ENCODE measurements at places on chromosomes 7 and 10. TPM values are rescaled to one million over a fixed set of nuclear protein-coding genes. Genes with fewer than 3 reads are reported as not detected.
A peak's percentile ranks its signal among the peaks of the same experiment; 100 is the strongest.

Gene MSMB
- total RNA-seq = not detected

Gene CHCHD2
- total RNA-seq = 137 TPM

Gene MAD1L1
- total RNA-seq = 50.6 TPM

Gene SFTPA1
- 0.22 TPM for total RNA-seq

Gene ARPC1A
- 140 TPM for total RNA-seq

DNA sequence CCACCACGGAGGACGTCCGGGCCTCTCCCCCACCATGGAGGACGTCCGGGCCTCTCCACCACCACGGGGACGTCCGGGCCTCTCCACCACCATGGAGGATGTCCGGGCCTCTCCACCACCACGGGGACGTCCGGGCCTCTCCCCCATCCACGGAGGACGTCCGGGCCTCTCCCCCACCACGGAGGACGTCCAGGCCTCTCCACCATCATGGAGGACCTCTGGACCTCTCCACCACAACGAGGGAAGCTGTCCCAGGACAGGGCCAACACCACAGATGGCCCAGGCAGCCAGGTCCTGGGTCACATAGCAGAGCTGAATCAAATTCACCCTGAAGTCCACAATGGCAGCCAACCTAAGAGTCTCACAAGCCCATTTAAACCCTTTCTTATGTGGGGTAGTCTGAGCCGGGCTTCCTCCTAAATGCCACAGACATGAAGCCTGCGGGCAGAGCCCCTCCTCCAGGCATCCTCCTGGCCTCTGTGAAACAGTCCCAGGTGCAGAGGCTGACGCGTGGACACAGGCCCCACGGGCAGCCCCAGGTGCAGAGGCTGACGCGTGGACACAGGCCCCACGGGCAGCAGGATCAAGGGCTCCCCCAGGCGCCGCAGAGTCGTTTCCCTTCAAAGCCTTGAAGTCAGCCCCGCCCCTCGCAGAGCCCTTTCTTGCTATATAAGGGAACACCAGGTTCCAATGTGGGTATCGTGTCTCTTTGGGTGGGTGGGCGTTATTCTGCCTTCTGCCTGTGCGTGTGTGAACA, 47.0 kb downstream of the FOXL3 start:
- no peak for DNase-seq

DNA sequence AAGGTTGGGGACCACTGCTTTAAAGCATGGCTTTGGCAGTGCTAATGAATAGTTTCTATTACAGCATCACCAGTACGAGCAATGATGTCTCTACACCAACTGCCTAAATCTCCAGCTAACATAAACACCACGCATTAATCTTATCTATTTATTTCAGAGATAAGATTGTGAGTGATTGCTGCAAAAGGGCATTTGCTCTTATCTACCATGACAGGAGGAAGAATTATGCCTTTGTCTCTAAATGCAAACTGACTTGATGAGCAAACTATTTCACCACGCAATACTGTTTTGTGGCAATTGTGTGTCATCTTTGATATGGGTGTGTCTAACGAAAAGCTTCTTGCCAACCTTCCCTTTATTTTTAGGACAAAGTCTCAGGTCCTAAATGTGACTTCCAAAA, 684.9 kb downstream of the SORCS1 start:
- DNase-seq = no peak

DNA sequence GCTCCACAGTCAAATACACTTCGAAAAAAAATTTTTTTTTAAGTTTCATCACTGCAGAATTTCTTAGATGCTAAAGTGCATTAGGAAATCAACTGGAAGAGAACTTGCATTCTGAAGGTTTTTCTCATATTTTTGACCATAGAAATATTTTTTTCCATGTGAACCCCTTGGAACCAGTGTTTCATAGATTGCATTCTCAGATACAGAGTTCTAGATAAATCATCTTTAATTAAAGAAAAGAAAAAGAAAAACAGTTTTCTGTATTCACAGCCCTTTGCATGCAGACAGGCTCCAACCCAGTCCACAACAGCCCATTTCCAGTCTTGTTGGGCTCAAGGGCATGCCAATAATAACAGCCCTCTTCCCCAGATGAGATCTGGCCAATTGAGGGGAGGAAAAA, 75.5 kb upstream of the RPA3 start:
- no peak for DNase-seq

DNA sequence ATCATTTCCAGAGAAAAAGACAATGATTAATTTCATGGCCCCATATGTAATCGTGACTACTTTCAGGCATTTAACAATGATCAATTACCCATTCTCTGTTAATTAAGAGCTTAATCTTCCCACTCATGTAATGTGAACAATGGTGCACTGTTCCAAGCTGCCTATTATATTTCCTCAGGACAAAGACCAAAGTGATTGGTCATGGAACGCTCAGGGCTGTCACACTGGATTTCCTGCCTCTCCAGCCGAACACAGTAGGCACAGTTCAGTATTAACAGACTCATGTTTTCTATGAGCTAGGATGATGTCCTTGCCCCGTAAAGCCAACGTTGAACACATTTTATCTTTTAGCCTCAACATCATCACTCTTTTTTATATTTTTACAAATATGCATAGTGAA, 142.7 kb upstream of the FZD8 start:
- no peak for DNase-seq

DNA sequence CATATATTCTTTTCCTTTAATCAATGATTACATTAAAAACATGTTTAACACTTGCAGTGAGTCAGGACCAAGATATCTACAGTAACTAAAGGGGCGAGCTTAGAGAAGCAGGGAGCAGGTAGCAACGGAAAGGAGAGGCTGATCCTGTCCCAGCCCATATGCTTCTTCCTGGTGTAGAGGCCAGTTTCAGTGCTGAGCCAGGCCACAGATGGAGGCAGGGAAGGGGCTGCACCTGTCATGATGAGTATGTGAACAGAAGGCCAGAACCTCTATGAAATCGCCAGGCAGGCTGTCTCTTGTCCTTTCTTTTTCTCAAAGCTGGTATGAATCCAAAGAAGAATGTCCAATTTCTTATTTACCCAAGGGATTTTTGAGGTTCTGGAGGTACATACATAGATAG, 16.3 kb downstream of the REEP3 start:
- no peak for DNase-seq

GRCh38 chr7:95205665-95206225, 118.6 kb downstream of the PON1 start:
- no peak for DNase-seq

DNA sequence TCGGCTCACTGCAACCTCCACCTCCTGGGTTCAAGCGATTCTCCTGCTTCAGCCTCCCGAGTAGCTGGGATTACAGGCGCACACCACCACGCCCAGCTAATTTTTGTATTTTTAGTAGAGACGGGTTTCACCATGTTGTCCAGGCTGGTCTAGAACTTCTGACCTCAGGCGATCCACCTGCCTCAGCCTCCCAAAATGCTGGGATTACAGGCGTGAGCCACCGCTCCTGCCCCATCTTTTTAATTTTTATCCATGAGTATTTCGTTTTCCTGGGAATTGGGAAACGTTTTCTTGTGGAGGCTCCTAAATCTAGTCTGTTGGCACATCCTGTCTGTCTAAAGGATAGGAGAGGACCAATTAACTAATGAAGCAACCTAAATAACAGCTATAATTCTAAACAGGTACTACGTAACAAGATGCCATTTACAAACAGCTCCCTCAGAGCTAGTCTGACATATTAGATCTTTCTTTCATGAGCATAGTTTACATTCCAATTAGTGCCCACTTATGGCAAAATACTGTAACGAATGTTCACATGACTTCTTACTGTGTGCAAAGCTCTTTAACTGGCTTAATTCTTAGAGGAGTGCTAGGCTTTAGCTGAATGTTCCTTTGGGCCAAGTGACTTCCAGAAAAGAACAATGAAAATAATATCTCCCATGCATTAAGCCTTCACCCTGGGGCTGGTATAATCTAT, 151.0 kb upstream of the YAE1 start:
- DNase-seq = no peak

DNA sequence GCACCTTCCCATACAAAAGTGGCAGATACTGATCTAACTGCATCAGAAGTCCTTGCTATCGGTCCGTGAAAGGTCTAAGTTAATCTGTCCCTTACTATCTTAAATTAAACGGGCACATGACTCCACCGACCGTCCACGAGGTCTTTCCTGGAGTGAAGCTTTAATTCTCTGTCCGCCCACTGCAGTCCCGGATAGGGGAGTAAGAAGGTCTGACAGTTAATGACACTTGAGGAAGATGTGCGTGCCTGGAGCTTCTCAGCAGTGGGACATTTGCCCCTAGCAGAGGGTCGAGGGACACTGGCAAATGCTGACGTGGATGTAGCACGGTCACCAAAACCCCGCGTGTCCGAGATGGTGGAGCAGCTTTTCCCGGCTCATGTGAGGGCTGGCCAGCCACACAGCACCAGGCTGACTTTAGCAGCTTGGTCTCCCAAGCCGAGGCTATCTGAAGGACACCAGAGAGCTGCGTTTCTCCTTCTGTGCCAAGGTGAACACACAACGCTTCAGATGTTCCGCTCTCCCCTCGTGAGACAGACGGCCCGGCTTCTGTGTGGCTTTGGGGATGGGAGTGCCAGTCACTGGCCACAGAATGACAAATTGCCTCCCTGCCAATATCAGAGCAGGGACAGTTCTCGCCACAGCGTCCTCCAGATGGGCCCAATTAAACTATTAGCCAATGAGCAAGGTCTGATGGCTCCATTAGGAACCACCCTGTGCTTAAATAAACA, 86.6 kb downstream of the ADARB2 start:
- DNase-seq = no peak

GRCh38 chr7:17633067-17633466, 307.2 kb downstream of the SNX13 start:
- DNase-seq = no peak

- no peak for DNase-seq
Measured at GRCh38 chr10:9602998-9603397, 1414.7 kb upstream of the CELF2 start.

DNA sequence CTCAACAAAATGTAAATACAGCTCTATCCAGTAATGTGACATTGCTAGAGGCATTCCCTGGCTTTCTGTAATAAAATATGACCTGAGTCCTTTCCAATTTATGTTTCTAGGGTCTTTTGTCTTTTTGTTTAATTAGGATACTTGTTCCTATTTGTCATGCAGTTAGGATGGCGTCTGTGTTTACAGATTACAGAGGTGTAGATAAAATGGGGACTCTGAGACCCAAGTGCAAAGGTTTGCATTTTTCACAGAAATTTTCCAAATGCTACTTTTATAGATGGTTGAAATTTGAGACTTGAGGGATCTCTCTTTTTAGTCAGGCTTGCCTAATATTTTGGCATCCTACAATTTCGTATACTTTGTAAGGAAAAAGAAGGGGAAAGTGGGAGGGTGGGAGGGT, 332.4 kb downstream of the PTEN start:
- no peak for DNase-seq

DNA sequence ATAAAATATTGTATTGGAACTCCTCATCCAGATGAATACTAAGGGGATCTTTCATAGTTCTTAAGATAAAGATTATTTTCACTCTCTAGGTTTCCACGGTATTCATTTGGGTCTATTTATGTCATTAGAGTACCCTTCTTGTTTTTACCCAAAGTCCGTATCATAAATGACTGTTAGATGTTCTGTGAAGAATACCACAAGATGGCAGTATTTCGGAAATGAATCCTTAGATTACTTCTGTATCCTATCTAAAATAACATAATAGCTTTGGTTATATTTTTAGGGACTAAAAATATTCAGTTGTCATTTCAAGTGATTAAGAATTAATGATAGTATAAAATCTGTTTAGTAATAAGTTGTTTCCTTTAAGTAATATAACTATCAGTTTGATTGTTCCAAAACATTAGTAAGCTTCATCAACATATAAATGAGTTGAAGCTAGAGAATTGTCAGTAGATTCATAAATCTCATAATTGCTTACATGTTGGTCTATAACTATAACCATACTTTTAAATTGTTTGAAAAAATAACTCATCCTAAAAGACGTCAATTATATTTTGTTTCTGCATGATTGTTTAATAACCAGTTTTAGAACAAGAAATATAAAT, 337.5 kb upstream of the KCND2 start:
- no peak for DNase-seq

- DNase-seq = no peak
Measured at GRCh38 chr10:58856508-58857240, 319.8 kb upstream of the PHYHIPL start.

GRCh38 chr10:84675060-84675459, 346.7 kb downstream of the CCSER2 start:
- DNase-seq = no peak

DNA sequence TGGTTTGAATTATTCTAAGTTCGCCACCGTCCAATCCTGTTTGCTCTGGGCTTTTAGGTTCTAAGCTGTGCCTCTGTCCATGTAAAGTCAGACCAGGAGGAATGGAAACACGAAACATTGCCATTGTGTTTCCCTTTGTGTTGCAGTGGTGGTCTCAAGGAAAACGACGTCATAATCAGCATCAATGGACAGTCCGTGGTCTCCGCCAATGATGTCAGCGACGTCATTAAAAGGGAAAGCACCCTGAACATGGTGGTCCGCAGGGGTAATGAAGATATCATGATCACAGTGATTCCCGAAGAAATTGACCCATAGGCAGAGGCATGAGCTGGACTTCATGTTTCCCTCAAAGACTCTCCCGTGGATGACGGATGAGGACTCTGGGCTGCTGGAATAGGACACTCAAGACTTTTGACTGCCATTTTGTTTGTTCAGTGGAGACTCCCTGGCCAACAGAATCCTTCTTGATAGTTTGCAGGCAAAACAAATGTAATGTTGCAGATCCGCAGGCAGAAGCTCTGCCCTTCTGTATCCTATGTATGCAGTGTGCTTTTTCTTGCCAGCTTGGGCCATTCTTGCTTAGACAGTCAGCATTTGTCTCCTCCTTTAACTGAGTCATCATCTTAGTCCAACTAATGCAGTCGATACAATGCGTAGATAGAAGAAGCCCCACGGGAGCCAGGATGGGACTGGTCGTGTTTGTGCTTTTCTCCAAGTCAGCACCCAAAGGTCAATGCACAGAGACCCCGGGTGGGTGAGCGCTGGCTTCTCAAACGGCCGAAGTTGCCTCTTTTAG, 46.3 kb upstream of the DMBT1 start:
- no peak for DNase-seq

- peak; percentile 2 for DNase-seq
Measured at GRCh38 chr10:131859341-131860020, 41.3 kb upstream of the PPP2R2D start.

- no peak for DNase-seq
Measured at GRCh38 chr7:14389595-14389994, 400.1 kb upstream of the ETV1 start.

- no peak for DNase-seq
Measured at GRCh38 chr7:105439174-105439893, 50.6 kb upstream of the SRPK2 start.

DNA sequence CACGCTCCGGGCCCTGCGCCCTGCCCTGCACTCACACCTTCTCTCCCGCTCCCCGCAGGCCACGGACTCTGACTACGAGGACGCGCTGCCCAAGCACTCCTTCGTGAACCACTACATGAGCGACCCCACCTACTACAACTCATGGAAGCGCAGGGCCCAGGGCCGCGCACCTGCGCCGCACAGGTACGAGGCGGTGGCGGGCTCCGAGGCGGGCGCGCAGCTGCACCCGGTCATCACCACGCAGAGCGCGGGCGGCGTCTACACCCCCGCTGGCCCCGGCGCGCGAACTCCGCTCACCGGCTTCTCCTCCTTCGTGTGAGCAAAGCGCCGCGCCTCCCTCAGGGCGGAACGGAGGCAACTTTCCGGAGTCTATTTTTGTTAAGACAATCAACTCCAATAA, 417.0 kb upstream of the FOXK1 start:
- no peak for DNase-seq

All from progenitor cell of endocrine pancreas (in vitro differentiated cells).